ENCODE measurements at places on chromosomes 5 and 9.

GRCh38 chr9:37197158-37198038, 77.0 kb downstream of the ZCCHC7 start:
- DNase-seq: no peak

GRCh38 chr9:105515811-105516413, 42.0 kb upstream of the FKTN start:
- DNase-seq: no peak

GRCh38 chr5:177194268-177194667, 60.7 kb downstream of the NSD1 start:
- no peak for DNase-seq

DNA sequence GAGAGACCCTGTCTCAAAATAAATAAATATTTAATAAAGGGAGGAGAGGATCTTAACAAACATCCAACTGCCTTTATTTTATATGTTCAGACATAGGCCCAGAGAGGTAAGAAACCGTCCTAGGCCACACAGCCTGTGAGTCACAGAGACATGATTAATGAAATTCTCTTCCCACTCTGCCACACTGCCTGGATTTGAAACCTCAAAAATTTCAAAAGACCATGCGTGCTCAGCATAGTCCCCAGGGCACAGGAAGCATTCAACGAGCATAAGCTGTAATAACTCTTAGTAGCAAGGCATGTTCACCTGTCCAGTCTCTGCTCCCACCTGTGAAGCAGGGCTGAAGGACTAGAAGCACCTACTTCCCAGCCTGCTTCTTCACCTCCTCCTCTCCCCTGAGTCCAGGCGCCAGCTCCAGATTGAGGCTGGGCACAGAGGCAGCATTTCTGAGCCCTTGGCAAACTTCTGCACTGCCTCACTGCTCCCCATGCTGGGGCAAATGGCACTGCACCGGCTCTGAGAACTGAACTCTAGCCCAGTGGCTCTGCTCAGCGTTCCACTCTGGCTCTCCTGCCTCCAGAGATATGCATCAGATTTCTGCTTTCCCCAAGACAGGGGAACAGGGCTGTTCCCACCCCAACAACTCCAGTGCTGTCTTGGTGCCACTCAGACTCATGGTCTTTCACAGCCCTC, 1.1 kb downstream of the FAT2 start:
- DNase-seq: no peak

DNA sequence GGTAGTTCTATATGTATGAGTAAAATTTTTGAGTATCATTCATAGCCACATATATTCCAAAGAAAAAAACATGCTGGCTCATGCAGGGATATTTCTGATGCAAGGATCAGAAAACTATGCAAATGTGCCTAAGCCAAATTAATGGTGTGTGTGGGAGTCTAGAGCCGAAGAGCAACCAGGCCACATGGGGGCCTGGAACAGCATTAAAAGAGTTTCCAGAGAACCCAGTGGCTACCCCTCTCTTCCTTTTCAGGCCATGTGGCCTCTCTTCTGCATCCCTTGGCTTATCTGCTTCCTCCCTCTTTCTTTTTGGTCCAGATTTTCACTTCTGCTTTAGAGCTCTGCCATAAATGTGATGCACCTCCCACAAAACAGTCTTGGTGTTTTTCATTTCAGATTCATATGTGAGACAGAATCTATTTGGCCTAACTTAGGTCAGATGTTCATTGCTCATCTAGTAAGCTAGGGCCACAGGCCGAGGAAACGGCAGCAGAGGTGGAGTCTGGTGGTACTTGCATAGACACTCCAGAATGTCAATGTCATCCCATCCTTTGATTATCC, 300.0 kb downstream of the SH3GL2 start:
- no peak for DNase-seq

DNA sequence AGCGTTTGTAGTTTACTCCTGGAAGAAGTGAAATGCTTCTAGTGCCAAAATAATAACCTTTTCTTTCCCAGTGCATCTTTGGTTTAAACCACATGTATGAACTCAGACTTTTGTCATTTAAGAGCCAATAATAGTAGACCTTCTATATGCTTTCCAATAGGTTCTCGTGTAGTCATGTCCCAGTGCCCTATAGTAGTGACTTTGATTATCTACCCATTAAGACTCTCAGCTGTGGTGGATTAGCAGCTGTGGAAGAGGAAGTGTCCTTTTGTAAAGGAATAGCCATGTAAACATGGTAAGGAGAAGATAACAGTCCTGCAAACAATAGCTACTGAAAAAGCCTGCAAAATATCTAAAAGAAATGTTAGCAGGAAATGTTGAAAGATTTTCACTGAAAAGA, 765.3 kb downstream of the MTRR start:
- DNase-seq: no peak

DNA sequence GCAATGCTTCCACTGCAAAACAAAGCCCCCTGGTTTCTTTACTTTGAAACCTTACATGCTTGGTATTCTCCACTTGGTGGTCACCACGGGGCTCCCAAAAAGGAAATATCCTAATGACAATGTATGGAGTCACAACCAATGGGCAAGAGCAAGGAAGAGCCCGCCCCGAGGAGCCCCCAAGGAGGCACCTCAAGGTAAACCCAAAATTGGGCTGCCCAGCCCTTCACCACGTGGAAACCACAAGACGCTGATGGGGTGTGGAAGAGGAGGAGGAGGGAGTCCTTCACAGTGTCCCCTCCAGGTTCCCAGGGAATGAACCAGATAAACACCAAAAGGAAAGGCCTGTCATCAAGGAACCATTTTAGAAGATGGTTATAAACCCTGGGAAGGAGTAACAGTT, 3.8 kb downstream of the ROR2 start:
- DNase-seq: no peak

DNA sequence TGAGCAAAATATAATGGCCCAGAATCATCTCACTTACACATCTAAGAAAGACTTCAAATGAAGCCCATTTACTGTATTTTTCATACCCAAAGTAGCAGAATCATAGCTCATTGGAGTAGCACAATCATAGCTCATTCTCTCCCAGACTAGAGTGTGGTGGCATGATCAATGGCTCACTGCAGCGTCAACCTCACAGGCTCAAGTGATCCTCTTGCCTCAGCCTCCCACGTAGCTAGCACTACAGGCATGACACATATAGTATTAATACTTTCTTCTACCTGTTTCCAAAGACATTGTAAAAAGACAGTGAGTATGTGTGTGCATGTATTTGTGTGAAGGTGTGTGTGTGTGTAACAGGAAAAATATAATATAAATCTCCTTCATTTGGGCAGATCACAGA, 1247.9 kb upstream of the ACO1 start:
- DNase-seq: no peak

DNA sequence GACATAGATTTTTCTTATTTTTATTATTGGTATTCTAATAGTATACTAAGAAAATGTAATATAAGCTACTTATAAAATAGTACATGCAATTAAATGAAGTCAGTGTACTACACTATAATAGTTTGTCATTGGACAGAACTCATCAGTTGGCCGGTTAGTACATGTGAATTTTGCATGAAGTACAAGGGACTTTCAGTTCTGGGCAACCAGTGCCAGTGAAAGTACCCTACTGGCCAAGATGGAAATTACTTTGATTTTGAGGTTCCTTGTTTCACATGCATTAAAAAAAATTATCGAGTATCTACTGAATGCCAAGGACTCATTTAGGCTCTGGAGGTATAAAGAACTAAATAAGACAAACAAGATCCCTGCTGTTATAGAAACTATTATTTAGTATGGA, 213.4 kb upstream of the ELL2 start:
- no peak for DNase-seq

DNA sequence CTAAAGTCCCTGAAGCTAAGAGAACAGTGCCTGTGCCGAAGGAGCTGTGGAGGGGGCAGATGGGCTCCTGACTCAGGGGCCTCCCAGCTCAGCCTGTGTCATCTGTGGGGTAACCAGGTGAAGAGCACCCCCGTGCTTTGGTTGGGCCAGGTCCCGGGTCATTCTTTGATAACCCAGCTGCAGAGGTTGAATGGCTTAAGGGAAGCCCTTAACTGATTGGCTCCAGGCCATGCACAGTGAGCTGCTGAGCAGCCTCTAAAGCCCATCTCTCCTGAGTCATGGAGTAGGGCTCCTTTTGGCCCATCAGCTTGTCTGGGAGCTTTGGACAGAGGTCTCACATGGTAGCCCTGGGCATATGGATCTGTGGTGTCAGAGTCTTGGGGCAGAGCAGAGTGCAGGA, 28.7 kb downstream of the COL27A1 start:
- DNase-seq: no peak

DNA sequence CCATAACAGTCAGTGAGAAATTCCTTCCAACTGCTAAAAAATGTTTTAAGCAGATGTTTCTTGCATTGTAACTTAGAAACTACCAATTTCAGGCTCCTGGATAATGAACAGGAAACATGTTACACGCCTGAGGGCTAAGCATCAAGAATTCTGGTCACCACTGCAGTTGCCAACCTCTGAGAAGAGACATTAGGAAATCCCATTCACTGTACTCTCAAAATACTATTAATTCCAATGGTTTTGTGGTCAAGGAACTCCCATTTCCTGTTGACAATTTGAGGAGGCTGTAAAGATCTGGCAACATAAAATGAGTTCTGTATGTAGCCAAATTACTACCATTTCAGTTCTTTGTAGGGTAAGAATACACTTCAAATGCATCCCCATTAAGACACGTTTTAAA, 456.0 kb upstream of the MEF2C start:
- no peak for DNase-seq

- no peak for DNase-seq
Observed at GRCh38 chr9:36922548-36922947, 111.5 kb downstream of the PAX5 start.

Data from left forelimb (tissue), 1 donor.